ENCODE measurements at places on chromosomes 13 and 19. TPM values are rescaled to one million over a fixed set of nuclear protein-coding genes. Genes with fewer than 3 reads are reported as not detected.
A peak's percentile ranks its signal among the peaks of the same experiment; 100 is the strongest.

DNA sequence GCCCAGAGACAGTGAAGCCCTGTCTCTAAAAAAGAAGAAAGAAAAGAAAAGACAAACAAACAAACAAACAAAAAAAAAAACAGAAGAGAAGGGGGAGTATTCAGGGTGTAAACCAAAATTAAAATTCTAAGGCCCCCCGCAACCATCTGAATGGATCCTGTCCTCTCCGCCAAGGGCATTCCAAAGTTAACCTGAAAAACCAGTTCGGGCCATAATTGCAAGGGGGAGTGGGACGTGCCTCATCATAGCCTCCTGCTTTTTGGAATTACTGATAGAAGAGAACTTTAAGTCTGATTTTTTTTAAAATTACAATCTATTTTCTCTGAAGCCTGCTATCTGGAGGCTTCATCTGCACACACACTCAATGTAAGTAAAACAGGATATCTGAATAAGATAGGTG, 5.7 kb upstream of the IFNL2 start:
- no peak for DNase-seq

Gene TEKTIP1
- 8.6 TPM for polyA plus RNA-seq

DNA sequence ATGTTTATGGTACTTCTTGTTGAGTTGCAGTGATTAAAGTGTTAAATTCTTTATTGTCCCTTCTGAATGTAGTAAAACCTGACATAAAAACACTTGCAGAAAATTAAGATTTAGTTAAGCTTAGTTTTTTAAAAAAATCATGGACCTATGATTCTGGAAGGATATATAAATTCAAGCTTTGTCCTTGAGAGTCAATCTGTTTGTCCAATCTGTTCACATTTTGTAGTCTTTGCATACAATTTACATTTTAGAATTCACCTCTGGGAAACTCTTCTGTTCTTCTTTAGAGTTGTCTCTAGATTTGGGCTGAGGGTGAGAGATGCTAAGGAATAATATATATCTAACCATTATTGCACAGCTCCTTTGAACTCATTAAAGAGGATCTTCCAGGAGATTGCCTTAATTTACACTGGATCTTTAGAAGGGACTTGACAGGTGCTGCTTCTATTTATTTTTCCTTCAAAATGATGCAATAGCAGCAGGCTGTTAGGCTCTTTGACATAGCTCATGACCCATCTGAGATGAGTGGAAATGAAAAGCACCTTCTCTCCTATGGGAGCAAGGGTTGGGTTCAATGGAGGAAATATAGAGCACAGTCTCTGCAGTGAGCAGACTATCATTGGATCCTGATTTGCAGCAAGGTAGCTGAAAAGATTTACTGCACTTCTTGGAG, 433.9 kb downstream of the GPC6 start:
- no peak for DNase-seq

- DNase-seq, result no peak
Measured at GRCh38 chr13:99185606-99186005, 15.0 kb upstream of the UBAC2 start.

Gene RHPN2
- polyA plus RNA-seq, result 18.3 TPM

Gene ZNF493
- 28.2 TPM for polyA plus RNA-seq

DNA sequence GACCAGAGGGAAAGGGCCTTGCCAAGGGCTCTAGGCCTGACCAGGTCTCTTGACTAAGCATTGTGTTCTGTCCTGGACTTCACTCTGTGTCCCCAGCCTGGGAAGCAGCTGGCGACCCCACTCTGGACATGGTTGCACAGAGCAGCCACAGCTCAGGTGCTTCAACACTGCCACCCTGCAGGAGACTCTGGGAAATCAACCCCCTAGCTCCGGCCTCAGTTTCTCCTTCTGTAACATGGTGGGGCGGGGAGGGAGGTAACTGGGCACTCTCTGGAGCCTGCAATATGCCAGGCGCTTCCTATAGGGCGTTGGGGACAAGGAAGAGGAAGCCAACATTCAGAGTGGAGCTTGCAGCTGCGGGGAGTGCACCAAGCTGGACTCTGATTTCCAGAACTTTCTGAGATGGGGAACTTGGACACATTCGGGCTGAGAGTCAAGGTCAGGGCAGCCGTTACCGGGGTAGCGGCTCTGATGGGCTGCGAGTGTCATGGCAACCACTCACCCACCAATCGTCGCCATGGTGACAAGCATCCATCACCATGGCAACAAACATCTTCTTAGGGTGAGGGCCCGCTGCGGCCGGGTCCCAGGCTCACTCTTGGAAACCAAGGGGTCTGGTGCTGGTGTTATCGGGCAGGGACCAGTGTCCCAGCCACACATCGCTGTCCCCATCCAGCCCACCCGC, 12.8 kb downstream of the F2RL3 start:
- DNase-seq, result no peak

GRCh38 chr13:60925686-60926085, 490.0 kb downstream of the PCDH20 start:
- DNase-seq, result no peak

- DNase-seq, result no peak
Measured at GRCh38 chr13:87570669-87571068, 100.5 kb upstream of the SLITRK5 start.

- DNase-seq, result no peak
Measured at GRCh38 chr13:83350569-83350968, 531.7 kb downstream of the SLITRK1 start.

DNA sequence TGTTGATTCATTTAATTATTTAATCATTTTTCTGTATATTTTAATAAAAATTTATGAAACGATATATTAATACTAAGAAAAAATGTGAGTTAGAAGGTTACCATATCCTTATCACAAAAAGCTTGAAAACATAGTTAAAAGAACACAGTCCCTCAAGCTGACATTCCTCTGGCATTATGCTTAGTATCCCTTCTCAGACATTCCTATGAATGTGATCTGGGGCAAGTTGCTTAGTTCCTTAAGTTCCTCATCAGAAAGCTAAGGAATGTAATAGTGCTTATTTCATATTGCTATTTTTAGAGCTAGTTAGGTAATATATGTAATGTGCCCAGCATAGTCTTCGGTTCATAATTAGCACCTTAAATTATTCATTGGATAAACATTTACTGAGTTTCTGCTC, 122.8 kb downstream of the MTUS2 start:
- DNase-seq, result no peak

DNA sequence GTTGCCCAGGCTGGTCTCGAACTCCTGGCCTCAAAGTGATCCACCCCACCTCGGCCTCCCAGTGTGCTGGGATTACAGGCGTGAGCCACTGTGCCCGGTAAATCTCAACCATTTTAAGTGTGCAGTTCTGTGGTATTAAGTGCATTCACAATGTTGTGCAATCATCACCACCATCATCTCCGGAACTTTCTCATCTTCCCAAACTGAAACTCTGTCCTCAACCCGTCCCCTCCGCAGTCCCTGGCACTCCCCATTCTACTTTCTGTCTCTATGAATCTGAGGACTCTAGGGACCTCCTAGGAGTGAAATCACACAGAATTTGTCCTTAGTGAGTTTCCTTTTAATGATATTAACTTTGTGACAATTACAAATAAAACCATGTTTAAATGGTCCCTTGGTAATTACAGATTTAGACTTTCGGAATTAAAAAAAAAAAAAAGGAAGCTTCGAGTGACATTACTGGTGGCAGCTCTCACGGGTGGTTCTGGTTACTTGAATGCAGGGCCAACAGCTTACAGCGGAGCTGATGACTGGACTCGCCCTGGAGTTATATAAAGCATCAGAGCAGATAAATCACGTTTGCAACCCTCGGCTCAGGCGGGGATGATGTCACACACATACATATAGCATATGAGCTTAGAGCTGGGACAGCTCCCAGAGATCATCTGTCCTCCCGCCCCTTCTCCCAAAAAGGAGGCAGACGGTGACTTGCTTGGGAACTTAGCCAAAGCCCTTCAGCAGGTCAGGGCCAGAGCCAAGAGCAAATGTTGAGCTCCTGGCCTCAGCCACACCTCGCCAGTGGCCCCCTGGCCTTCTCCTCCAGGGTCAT, 89.8 kb downstream of the ZNF557 start:
- no peak for DNase-seq

DNA sequence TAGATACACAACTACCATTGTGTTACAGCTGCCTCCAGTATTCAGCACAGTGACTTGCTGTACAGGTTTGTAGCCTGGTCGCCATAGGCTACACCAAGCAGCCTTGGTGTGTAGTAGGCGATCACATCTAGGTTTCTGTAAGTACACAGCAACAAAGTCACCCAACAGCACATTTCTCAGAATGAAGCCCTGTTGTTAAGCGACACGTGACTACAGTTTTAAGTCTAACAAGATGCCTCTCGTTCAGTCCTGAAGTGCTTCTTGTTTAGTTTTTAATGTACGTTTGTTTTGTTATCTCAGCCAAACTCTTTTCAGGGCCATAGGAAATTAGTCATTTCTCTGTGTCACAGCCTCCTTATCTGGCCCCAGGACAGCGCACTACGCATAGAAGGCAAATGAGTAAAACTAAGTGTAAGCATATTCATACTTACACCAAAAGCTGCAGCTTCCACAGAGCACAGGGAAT, 50.0 kb upstream of the GPR183 start:
- no peak for DNase-seq

GRCh38 chr13:58461217-58461616, 829.7 kb downstream of the PCDH17 start:
- no peak for DNase-seq

Gene KLK11
- 0.30 TPM for polyA plus RNA-seq

DNA sequence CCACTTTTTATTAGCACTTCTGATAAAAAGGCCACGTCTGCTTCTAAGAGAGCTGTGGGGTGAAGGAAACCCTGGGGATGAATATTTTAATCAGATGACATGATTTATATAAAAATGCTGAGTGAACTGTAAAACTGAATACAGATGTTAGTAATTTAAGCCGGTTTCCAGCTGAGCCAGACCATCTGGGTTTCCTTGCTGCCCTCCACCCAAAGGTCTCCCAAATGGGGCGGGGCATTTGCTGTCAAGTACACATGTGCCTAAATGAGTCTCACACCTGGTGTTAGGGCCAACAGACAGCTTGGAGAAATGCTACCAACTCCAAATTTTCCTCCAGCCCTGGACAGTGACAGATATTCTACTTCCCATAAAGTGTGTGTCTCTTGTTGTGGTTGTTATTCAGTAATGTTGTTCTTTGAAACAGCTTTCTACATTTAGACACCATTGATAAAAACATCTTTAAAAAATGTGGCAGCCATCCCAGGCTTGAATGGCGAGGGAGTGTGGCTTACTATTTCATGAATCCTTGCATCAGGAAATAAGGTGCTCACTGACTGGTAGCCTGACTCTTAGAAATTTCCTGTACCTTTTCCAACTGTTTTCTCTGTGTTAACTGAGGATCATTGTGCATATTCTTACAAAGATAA, 350.4 kb downstream of the MTUS2 start:
- DNase-seq, result peak; percentile 23

DNA sequence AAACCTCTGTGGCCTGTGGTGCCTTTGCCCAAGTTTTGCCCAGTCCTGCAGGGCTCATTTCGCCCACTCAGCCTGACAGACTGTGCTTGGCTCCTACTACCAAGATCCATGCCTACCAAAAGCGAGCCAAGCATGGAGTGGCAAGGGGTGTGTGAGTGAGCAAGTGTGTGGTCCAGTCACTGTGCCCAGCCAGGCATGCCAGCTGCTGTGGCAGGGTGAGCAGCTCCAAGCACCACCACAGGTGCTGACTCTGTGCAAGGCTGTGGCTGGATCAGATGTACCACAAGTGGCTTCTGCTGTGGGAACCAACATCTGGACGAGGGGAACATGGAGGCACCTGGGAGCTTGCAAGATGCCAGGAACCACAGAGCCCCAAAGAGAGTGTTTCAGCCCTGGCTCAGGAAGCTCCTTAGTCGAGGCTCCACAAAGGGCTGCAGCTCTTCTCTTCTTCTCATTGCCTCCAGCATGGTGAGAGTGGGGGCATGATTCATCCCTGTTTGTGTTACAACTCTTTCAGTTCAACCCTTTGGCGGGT, 1564.2 kb upstream of the MIR17HG start:
- DNase-seq, result no peak

Gene CYP2F1
- 0.21 TPM for polyA plus RNA-seq

- DNase-seq, result no peak
Measured at GRCh38 chr19:55454787-55455243, 6.6 kb downstream of the ISOC2 start.

Gene ELSPBP1
- not detected for polyA plus RNA-seq

DNA sequence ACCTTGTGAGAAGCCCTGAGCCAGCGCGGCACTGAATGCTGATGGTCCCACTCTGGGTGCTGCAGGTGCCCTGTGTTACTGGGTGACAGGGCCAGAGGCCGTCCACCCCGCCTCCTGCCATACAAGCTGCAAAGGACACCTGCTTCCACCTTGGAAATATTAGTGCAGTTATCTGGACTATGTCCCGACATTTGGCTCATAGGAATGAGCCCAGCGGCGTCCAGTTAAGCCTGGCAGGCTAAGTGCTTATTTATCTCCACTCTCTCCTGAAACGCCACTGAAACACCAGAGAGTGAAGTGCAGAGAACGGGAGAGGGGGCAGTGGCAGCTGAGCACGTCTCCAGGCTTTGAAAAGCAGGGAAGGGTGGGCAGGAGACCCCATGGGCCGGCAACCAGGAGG, 145.8 kb downstream of the KDM4B start:
- DNase-seq, result no peak

- DNase-seq, result no peak
Measured at GRCh38 chr13:58907347-58907746, 1256.4 kb downstream of the DIAPH3 start.

Gene SIGLEC8
- polyA plus RNA-seq, result 0.07 TPM

- DNase-seq, result no peak
Measured at GRCh38 chr13:96161141-96161540, 71.2 kb downstream of the HS6ST3 start.

Gene PDX1
- polyA plus RNA-seq, result not detected

DNA sequence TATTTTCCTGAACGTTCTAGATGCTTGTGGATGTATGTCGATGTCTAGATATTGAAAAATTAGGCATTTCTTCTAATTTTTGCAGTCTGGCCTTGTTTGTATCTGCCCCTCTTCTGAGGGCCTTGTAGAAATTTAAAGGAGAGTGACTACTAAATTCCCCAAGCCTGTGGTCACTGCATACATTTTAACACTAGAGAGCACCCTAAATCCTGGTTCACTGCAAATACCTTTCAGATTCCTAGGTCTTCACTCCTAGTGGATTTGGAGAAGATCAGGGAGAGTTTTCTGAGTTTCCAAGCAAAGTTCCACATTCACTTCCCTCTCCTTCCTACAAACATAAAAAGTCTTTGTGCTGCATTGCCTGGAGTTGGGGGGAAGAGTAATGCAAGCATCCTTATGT, 1272.5 kb downstream of the OLFM4 start:
- no peak for DNase-seq

Data from left renal cortex interstitium (tissue), 4 donors.